B cell (primary cell): ENCODE measurements at places on chromosomes 2 and 18. TPM values are rescaled to one million over a fixed set of nuclear protein-coding genes. Genes with fewer than 3 reads are reported as not detected.

The ANKRD30BL gene
- total RNA-seq, result not detected in 2 replicates

DNA sequence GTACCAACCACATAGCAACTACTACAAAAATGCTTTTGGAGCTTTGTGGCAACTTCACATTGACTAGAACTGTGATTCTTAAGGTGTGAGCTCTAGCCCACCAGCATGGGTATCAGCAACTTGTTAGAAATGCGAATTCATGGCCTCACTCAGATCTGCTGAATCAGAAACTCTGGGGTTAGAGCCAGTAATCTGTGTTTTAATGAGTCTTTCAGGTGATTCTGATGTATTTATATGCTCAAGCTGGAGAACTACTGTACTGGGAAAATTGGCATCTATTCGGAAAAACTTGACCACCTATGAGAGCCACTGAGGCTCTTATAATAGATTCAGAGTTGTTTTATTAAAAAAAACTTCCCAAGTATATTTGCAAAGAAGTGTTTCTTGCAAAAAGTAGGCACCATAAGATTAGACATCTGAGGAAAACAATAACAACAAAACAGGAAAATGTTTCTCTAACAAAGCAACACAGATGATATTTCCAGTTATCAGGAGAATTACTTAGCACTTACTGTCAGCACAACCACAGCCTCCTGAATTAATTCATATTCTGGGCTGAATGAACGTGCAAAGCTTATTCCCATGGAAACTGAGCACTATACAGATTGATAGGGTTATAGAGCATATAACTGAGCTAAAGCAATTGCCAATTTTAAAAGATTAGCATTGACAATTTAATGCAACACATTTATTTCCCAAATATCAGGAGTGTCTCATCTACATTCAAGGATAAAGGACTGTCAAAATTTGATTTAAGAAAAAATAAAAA lies 71.6 kb downstream of the NCKAP5 start:
- no peaks in the 10 kb centered on the region for H3K4me1 ChIP-seq
- H3K27me3 ChIP-seq, result peaks cover 3% of the 10 kb centered on the region
- H3K27ac ChIP-seq, result no peak overlapping the region
- no peak overlapping the region for H3K4me3 ChIP-seq
- H3K36me3 ChIP-seq, result no peaks in the 10 kb centered on the region

GRCh38 chr2:163990101-163990500 lies 254.3 kb upstream of the FIGN start:
- H3K36me3 ChIP-seq, result no peaks in the 10 kb centered on the region
- no peak overlapping the region for H3K4me3 ChIP-seq
- H3K4me1 ChIP-seq, result no peaks in the 10 kb centered on the region
- H3K27me3 ChIP-seq, result no peaks in the 10 kb centered on the region
- H3K27ac ChIP-seq, result no peak overlapping the region

The SULT1C4 gene
- total RNA-seq, result not detected in 2 replicates

- H3K27me3 ChIP-seq, result peaks cover 3% of the 10 kb centered on the region
- no peak overlapping the region for H3K27ac ChIP-seq
- H3K4me3 ChIP-seq, result no peak overlapping the region
These were observed 91.4 kb upstream of the NCK2 start for GRCh38 chr2:105653302-105653701.

DNA sequence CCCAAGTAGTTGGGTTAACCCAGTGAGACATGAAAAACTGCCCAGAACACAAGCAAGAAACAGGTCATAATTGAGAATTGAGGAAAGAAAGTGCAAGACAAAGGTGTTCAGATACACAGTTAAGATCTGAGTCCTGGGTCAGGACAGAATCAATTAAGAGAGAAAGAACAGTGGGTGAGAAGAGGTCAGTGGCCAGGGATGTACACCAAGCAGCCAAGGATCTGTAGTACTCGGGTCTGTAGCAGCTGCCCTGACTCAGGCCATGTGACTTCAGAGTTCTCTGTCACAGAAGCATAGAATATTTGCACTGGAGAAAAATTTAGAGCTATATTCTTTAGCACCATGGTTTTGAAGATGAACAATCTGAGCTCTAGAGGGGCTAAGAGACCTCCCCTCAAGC lies 141.6 kb downstream of the SLC8A1 start:
- no peaks in the 10 kb centered on the region for H3K36me3 ChIP-seq
- no peak for DNase-seq
- no peak overlapping the region for H3K27ac ChIP-seq
- H3K27me3 ChIP-seq, result no peaks in the 10 kb centered on the region
- no peak overlapping the region for H3K4me3 ChIP-seq

- H3K36me3 ChIP-seq, result no peaks in the 10 kb centered on the region
- H3K4me3 ChIP-seq, result no peak overlapping the region
- H3K27me3 ChIP-seq, result no peaks in the 10 kb centered on the region
These were observed 32.5 kb upstream of the ARL5A start for GRCh38 chr2:151860613-151861146.

The SERPINB5 gene
- total RNA-seq, result not detected in 2 replicates

The CYP20A1 gene
- 38.5 and 40.8 TPM in 2 replicates for total RNA-seq

DNA sequence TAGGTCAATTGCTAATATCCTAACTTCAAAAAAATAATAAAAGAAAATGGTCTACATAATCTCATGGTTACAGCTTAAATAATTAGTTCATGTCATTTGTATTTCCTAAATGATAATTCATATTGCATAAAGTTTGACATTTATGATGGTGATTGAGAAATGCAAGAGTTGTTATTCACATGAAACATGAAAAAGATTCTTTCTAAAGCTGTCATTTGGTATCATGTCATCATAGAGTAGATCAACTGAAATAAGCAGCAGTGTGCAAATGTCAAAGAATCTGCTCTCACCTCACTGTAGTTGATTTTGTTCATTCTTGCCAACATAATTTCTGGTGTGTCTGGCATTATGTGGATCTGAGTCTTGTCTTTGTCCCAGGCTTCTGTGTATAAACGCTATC lies 95.3 kb downstream of the NEB start:
- DNase-seq, result no peak
- H3K4me1 ChIP-seq, result peaks cover 26% of the 10 kb centered on the region
- H3K27me3 ChIP-seq, result no peaks in the 10 kb centered on the region
- H3K27ac ChIP-seq, result no peak overlapping the region
- H3K36me3 ChIP-seq, result no peaks in the 10 kb centered on the region

- no peaks in the 10 kb centered on the region for H3K4me1 ChIP-seq
- no peaks in the 10 kb centered on the region for H3K27me3 ChIP-seq
- no peak overlapping the region for H3K4me3 ChIP-seq
- H3K36me3 ChIP-seq, result no peaks in the 10 kb centered on the region
These were observed 7.7 kb upstream of the MARCHF4 start for GRCh38 chr2:216379977-216380376.

The COLEC12 gene
- not detected in 2 replicates for total RNA-seq

- peaks cover 24% of the 10 kb centered on the region for H3K36me3 ChIP-seq
- no peaks in the 10 kb centered on the region for H3K27me3 ChIP-seq
- H3K27ac ChIP-seq, result no peak overlapping the region
- peaks cover 25% of the 10 kb centered on the region for H3K4me1 ChIP-seq
These were observed 8.4 kb downstream of the YPEL5 start for GRCh38 chr2:30155202-30155601.
